Dermis microvascular lymphatic vessel endothelial cell (primary cell): ENCODE measurements at places on chromosomes 6 and 20. TPM values are rescaled to one million over a fixed set of nuclear protein-coding genes. Genes with fewer than 3 reads are reported as not detected.

- no peak for DNase-seq
These were observed 7.0 kb upstream of the DSE start for GRCh38 chr6:116363759-116364158.

- peak; percentile 29 for DNase-seq
These were observed 399.8 kb downstream of the BTBD9 start for GRCh38 chr6:38239719-38240451.

Gene KCNG1
- total RNA-seq: 1.9 and 2.3 TPM in 2 replicates

Gene C20orf202
- under 0.01 TPM in 2 replicates for total RNA-seq

Gene THEMIS
- total RNA-seq: not detected in 2 replicates

Gene ECT2L
- total RNA-seq: under 0.01 TPM in 1 of 2 replicates, not detected in the other

DNA sequence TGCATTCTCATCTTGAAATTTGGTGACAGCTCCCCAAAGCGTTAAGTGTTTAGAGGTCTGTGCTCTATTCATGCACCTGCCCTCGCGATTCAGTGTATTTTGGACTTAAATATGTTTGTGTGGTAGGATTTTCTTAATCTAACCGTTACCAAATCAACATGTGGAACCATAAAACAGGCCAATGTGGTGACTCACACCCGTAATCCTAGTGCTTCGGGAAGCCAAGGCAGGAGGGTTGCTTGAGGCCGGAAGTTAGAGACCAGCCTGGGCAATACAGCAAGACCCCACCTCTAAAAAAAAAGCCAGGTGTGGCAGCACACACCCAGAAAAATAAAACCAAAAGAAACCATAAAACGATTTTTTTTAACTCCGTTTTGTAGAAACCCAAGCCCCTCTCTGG, 31.5 kb downstream of the PYGB start:
- no peak for DNase-seq

DNA sequence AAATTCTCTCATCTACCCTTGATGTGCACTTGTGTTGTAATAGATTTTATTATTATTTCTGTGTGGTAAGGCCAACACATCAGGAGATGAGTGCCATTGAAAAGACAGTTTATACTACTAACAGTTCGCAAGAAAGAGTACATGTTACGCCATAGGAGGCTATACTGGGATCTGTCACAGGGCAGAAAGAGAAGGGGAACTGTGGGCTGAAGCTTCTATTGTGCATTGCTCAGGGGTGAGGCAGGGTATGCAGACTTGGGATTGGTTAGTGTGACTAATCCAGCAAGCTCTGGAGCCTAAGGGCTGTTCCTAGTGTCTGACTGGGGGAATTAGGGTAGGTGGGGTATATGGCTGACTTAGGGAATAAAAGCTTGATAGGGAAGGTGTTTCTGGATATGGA, 50.9 kb downstream of the GPR63 start:
- no peak for DNase-seq

DNA sequence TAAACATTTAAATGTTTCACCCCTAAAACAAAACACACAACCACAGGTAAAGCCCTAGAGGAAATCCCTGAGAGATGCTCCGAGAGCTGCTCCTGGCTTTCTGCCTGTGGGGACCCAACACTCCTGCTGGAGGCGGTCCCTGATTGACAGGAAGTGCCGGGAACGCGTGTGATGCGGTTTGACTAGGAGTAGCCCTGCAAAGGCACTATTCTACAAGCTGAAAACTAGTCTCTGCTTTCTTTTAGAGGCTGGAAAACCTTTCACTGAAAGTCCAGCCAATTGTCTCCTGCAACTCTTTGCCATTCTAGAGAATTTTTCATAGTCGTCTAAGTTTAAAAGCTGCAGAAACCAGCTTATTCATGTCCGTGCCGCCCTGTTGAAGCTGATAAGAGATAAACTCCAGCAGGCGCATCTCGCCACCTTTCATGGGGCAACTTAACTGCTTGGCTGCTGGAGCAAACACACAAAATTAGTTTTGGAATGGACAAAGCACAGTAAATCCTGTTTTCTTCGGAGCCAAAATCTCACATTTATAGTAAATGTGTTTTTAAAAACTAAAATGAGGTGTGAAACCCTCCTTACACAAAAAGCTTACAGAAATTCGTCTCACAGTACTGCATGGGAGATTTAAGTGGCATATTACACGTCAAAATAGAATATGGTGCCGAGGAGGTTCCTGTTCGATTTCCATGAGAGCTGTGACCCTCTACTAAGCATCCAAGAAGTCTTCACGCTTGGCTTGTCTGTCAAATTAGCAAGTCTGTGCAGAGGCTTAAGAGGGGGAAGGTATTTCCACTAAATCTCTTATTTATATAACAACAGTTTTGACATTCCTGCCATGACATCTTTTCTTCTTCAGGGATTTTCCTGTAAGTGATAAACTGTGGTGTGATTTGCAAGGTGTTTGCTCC, 46.9 kb downstream of the DACT2 start:
- DNase-seq: no peak

DNA sequence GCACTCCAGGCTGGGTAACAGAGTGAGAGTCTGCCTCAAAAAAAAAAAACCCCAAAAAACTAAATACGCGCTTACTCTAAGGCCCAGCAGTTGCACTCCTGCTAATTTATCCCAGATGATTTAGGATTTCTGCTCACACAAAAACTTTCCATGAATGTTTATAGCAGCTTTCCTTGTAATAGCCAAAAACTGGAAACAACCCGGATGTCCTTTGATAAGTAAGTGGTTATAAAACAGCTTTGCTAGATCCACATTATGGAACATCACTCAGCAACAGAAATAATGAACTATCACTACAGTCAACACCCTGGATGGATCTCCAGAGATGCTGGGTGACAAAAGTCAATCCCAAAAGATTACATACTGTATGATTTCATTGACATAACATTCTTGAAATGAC, 220.4 kb upstream of the JARID2 start:
- no peak for DNase-seq

GRCh38 chr6:116779573-116780164, 14.2 kb upstream of the FAM162B start:
- DNase-seq: no peak

DNA sequence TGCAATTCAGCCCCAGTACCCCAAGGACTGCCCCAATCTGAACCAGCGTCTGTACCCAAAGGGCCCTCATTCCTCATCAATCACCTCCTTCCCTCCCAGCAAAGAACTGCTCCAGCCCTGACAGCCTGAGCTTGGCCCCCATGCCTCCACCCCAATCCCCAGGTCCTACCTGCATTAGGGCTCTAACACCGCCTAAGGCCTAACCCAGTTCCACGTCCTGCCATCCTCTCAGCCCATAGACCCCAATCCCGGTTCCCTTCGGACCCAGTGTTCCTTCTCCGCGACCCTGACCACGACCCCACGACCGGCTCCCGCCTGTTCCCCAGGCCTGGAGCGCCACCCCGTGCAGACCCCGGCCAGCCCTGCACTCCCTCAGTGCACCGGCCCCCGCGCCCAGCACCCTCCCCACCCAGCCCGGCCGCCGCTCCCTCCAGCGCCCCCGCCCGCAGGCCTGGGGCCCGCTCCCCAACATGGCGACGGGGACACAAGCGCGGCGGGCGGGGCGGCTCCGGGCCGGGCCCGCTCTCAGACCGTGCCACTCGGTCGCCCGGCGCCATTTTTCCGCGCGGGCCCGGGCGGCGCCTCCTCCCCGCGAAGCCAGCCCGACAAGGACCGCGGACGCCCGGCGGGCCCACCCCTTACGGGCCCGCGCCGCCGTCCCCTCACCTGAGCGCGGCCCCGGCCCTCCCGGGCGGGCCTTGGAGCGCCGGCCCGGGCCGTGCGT, 483 bp downstream of the NCOA6 start:
- DNase-seq: no peak

DNA sequence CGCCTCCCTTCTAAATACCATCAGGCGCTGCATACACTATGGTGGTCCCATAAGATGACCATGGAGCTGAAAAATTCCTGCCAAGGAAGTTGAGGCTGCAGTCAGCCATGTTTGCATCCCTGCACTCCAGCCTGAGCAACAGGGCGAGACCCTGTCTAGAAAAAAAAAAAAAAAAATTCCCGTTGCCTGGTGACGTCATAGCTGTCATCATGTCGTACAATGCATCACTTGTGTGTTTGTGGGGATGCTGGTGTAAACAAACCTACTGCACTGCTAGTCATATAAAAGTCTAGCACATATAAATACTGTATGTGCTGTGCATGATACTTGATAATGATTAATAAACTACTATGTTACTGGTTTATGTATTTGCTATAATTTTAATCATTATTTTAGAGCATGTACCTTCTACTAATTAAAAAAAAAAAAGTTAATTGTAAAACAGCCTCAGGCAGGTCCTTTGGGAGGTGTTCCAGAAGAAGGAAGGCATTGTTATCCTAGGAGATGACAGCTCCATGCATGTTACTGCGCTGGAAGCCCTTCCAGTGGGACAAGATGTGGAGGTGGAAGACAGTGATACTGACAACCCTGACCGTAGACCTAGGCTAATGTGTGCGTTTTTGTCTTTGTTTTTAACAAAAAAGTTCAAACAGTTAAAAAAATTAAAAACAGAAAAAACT, 132.6 kb downstream of the BANF2 start:
- no peak for DNase-seq

Gene LKAAEAR1
- total RNA-seq: 0.13 and 0.26 TPM in 2 replicates

Gene GNMT
- total RNA-seq: under 0.01 and 0.13 TPM in 2 replicates

DNA sequence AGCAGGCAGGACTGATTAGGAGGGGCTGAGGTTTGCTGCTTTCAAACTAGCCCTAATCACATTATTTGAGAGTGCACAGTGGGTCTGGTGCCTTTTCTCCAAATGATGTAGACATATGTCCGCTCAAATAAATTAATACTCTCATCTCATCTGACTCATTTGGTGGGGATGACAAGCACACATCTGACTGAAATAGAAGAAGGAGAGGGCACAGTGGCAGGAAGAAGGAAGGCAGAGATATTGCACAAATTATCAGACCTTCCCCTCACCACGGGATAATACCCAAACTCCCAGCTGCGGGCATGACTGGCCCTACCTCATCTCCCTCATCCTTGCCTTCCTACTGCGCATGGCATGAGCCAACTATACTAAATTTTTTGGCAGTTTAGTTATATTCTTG, 33.9 kb upstream of the TNFRSF21 start:
- DNase-seq: no peak

DNA sequence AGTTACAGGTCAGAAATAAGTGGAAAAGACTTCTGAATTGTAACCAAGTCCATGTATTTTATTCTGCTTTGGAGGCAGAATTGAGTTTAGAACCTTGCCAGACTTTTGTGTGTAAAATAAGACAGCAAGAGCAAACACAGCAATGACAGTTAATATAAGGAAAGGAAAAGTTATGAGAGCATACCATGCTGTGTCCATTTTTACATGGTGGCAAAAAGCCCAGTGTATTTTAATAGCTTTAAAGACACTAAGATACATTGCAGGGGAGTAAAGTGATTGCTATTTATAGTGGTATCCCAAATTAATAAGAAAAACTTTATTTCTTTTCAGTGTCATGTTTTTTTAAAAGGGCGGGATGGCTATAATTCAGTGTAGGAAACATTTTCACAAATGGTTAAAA, 45.2 kb downstream of the CDC5L start:
- DNase-seq: no peak

GRCh38 chr20:38126932-38127621, 38.0 kb downstream of the TGM2 start:
- DNase-seq: no peak

GRCh38 chr6:128541261-128541660, 20.9 kb upstream of the PTPRK start:
- no peak for DNase-seq

DNA sequence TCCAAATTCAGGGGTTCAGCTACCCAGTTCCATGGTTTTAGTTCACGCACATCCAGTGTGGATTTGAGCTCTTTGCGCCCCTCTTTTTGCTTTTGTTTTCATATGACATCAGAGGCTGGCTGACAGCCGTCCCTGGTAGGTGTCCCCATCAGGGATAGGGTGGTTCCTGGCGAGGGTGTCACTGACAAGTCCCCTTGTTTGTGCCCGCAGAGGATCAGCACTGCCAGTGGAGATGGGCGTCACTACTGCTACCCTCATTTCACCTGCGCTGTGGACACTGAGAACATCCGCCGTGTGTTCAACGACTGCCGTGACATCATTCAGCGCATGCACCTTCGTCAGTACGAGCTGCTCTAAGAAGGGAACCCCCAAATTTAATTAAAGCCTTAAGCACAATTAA, 58.0 kb downstream of the GNAS start:
- no peak for DNase-seq

Gene FHL5
- total RNA-seq: not detected in 2 replicates

Gene TP53TG5
- total RNA-seq: not detected in 2 replicates

- no peak for DNase-seq
These were observed 89.1 kb downstream of the PREX1 start for GRCh38 chr20:48738399-48739304.

Gene SLC17A3
- total RNA-seq: not detected in 2 replicates

DNA sequence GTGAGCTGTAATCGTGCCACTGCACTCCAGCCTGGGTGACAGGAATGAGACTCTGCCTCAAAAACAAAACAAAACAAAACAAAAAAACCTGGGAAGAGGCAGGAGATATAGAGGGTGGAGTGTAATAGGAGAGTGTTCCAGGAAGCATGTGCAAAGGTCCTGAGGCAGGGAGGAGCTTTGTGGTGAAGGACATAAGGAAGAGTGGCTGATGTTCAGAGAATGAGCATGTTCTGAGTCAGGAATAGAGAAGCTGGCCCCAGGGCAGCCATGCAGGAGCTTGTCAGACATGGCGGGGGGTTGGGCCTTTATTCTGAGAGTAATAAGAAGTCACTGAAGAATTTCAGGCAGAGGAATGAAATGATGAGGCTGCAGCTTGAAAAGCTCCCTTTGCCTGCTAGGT, 337.0 kb downstream of the CDH26 start:
- no peak for DNase-seq

GRCh38 chr6:123402052-123402451, 234.7 kb downstream of the TRDN start:
- no peak for DNase-seq

DNA sequence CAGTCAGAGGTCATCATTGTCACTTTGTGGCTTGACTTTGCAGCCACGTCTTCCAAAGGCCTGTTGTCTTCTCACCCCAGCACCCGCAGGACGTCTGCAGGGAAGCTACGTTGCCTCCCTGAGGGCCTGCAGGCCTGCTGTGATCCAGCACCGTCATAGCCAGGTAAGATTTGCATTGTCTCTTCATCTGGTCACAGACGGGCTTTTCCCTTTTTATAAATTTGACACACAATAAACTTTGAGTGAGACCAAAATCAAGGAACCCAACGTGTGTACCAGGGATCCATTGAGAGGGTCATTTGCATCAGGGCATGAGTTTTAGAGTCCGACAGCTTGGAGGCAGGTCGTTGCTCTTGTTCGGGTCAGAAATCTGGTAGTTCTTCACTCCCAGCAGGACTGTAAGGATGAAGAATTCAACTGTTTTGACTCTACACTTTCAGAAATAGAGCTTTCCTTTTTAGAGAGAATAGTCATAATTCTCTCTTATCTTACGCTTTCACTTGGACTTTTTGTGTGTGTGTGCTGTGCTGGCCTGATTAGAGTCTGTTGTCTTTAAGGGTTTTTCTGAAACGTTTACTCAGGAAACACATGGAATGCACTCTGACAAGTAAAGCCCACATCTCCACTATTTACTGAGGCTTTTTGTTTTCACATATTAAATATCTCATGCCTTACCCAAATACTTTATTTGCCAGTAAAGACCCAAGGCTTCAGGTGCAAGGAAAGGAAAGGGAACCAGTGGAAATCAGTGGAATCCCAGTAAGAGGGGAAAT, 177.2 kb upstream of the TAB2 start:
- DNase-seq: no peak

Gene SLC22A23
- total RNA-seq: 29.4 and 52.6 TPM in 2 replicates

GRCh38 chr6:3965071-3965718, 113.7 kb downstream of the FAM217A start:
- peak; percentile 72 for DNase-seq

Gene FAM184A
- 0.13 and 0.25 TPM in 2 replicates for total RNA-seq

Gene DZANK1
- 0.26 and 0.38 TPM in 2 replicates for total RNA-seq

GRCh38 chr6:139533573-139534471, 159.4 kb upstream of the CITED2 start:
- DNase-seq: no peak

- DNase-seq: no peak
These were observed 62.7 kb downstream of the DLGAP4 start for GRCh38 chr20:36368869-36369268.
